Naive thymus-derived CD8-positive, alpha-beta T cell (primary cell): ENCODE measurements at places on chromosomes 3 and 15. TPM values are rescaled to one million over a fixed set of nuclear protein-coding genes. Genes with fewer than 3 reads are reported as not detected.

- no peak for DNase-seq
Observed at GRCh38 chr3:123110976-123111615, 44.3 kb downstream of the PDIA5 start.

- DNase-seq: no peak
Observed at GRCh38 chr15:25226360-25226759, 212.5 kb downstream of the UBE3A start.

DNA sequence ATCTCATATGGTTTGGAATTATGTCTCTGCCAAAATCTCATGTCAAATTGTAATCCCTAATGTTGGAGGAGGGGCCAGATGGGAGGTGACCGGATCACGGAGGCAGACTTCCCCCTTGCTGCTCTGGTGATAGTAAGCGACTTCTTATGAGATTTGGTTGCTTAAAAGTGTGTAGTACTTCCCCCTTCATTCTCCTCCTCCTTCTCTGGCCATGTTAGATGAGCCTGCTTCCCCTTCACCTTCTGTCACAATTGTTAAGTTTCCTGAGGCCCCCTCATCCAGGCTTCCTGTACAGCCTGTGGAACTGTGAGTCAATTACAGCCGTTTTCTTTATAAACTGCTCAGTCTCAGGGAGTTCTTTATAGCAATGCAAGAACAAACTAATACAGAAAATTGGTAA is 51.1 kb downstream of the NEDD4 start:
- DNase-seq: no peak

DNA sequence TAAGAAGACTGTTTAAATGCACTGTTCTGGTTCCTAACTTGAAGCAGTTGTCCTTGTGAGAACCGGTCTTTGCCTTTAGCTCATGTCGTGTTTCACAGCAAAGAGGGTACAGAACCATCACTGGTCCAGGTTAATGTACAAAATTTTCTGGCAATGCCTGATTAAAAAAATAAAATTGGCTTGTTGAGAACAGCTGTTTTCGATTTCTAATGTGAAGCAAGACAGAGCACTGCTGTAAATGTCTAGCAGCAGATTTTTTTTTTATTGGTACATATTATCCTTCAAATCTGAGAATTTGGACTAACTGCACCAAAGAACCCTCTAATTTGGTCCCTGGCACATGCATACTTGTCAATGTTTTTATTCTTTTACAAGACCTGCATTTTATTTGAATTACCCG is 103.3 kb downstream of the STT3B start:
- no peak for DNase-seq

- no peak for DNase-seq
Observed at GRCh38 chr3:178625053-178625600, 88.9 kb downstream of the KCNMB2 start.

DNA sequence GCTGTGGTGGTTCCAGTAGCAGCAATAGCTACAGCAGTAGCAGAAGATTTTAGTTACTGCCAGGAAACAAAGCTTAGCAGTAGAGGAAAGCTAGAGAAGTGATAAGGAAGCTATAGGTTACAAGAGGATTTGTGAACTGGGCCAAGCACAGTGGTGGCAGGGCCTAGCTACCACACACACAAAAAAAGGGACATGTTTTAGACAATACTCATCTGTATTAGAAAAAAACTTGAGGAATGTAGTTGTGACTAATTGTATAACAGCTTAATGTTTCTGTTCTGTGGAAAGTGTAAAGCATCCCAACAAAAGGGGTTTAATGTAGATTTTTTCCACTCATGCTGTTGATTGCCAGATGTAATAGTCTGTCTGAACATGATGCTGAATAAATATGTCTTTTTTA is 29.9 kb upstream of the PFN2 start:
- no peak for DNase-seq

DNA sequence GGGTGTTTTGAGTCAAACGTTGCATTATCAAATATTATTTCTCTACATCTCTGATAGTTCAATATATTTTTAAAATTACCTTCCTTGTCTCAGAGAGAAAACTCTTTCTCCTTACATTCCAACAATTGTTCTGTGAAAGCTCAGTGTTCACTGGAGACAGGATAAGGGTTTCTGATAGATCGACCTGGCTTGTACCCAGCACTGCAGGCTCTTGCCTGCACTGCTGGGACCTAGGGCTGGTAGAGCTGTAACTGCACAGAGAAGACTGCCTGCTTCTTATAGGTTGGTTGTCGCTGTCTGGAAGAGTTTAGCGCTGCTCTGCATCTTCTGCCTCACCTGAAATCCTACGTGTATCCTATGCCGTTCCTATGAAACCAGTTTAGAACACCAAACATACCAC is 249.9 kb upstream of the LRTM1 start:
- no peak for DNase-seq

- peak; percentile 57 for DNase-seq
Observed at GRCh38 chr15:56052395-56053045, 59.1 kb upstream of the NEDD4 start.

GRCh38 chr3:172372895-172373294 is 75.4 kb downstream of the GHSR start:
- DNase-seq: no peak

DNA sequence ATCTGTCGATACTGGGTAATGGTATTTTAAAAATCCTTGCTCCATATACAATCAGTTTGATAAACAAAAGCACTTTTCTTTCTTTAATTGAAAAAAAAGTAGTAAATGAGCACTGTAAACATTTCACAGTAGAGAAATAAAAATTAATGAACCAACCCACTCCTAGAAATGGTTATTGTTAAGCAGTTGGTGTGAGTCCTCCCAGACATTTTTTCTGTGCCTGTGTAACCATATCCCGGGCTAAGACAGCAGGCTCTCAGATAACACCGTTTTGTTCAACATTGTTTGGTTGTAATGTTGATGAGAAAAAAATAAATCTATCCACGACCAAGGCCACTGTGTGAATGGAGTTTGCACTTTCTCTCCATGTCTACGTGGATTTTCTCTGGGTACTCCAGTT is 42.6 kb downstream of the PXK start:
- no peak for DNase-seq

DNA sequence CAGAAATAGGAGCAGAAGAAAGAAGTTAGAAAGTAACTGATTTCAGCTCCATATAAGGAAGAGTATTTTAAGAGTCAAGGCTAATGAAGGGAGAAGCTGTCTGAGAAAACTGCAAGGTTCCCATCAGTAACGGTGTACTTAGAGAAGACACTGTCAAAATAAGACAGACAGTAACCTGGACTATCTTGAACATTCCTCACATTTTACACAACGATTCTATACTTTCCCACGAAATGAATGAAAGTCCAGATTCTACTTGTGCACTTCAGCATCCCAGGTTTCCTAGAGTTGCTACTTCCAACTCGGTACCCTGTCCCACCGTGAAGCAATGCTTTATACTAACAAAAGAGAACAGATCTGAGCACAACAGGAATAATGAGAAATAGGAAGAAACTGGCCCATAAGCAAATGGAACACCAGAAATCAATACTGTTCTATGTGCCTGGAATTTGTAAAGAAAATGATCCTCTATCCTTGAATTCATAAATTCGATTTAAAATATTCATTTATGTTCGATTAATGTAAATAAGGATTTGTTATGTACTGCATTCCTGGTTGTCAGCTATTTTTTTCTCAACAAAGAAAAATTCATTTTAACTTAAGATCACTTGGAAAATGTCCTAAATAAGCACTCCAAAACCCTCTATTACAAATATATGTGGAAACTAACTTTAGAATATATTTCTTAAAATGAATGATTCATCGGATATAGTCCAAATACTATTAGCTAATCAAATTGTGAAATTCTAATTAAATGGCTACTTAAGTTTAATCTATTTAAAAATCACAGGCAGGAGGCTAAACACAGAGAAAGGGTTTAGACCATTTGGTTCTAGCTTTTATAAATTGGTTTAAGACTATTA is 1.5 kb downstream of the C3orf70 start:
- no peak for DNase-seq

GRCh38 chr15:66452971-66453580 is 44.5 kb downstream of the SNAPC5 start:
- no peak for DNase-seq

- DNase-seq: peak; percentile 51
Observed at GRCh38 chr3:58630076-58630709, 36.4 kb downstream of the FAM3D start.

- DNase-seq: no peak
Observed at GRCh38 chr15:92869263-92869940, 30.7 kb upstream of the CHD2 start.

- no peak for DNase-seq
Observed at GRCh38 chr3:183988216-183988790, 29.4 kb downstream of the ABCC5 start.

DNA sequence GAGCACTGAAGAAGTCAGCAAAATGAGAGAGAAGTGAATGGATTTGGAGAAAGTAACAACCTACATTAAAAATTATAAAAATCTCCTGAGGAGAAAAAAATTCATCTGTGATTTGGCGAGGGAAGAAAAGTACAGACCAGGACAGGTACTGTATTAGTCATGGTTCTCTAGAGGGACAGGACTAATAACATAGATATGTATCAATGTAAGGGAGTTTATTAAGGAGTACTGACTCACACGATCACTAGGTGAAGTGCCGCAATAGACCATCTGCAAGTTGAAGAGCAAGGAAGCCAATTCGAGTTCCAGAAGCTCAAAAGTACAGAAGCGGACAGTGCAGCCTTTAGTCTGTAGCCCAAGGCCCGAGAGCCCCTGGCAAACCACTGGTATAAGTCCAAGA is 1004.4 kb upstream of the ALCAM start:
- no peak for DNase-seq

DNA sequence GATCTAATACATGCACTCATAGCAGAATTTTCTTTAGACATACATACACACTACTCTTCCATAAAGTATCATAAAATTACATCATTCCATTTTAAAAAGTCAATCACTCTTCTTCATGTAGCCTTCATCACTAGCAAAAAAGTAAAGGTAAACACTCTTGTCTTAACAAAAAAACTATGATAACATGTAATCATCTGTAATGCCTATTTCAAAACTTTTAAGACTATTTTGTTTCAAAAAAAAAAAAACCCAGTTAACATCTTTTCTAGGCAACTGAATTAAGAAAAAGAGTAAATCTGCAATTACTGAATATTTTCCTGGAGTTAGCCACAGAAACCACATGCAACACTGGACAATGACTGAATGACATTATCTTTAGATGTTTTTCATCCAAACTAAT is 4.8 kb downstream of the TBC1D5 start:
- no peak for DNase-seq

DNA sequence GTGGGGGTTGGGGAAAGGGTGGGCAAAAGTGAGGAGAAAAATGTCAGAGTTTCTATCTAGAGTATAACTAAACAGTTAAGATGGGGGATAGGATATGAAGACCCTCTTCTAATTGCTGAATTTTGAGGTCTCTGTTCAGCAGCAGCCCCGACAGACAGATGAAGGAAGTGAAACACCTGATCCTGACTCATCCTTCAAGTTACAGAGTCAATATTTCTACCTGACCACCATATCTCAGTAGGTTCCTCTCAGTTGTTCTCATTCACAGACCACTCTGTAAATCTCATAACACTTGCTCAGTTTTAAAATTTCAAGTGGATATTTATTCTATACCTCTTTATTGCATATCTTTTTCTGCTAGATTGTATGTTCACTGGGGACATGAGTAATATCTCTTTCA is 69.5 kb downstream of the CCDC54 start:
- DNase-seq: no peak

Gene ST8SIA2
- polyA plus RNA-seq: not detected

Gene ADCY5
- polyA plus RNA-seq: 0.03 TPM

Gene OR5K2
- not detected for polyA plus RNA-seq

Gene CHST2
- polyA plus RNA-seq: 11.4 TPM

Gene MCF2L2
- 0.06 TPM for polyA plus RNA-seq

Gene SELENOK
- polyA plus RNA-seq: 102 TPM

Gene RAD51
- polyA plus RNA-seq: 0.46 TPM

Gene SLC26A6
- polyA plus RNA-seq: 3.7 TPM
